ENCODE measurements at places on chromosomes 4 and X.

DNA sequence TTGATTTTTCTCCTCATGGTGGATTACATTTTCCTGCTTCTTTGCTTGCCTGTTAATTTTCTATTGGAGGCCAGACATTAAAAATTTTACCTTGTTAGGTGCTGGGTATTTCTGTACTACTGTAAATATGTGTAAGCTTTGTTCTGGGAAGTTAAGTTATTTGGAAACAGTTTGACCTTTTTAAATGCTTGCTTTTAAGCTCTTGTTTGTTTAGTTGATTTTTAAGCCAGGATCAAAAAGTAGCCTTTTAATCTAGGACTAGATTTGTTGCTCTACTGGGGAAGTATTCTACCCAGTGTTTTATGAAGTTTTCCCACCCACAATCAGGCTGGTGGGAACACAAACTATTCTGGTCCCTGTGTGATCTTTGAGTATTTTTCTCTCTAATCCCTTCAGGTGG, 45.1 kb upstream of the OGT start:
- DNase-seq = no peak

DNA sequence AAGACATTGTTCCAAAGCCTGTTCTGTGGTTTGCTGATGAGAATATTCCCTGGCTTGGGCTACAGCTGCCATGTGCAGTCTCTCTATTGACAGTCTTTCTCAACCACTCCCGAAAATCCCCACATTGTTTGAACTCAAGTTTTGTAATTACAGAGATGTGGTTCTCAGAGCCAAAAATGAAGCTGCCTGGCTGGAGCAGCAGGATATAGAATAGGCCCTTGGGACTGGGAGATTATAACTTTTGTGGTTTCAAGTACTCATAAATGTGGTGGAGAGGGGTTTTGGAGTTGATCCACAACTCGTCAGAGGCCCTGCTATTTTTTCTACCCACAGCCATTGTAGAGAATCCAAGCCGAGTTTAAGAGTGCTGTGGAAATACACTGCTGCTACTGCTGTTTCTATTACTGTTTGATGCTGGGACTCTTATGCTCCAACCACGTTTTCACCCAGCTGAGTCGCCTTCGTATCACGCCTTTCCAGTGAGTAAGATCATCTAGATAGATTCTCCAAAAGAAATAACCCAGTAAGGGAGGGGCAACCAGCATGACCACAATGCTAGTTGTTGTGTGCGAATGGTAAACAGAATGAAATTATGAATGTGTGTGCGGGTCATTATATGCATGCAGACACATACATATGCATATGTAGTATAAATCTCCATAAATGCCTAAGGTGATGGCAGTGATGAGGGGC, 57.1 kb upstream of the ATXN3L start:
- no peak for DNase-seq

DNA sequence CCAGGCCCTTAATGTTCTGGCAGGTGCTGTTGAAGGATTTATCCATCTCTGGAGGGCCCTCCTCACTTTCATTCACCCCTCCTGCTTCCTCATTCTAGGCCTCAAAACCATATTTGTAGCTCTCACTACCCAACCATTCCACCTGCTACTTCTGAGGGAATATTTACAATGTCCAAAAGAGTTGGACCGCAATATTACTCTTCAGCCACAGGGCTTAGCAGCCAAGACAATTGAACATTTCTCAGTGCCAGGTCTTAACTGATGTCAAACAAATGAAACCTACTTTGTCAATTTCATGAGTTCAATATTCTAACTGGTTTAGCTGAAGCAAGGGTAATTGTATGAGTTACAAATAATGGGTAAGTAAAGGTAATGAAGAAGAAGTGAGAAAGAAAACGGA, 113.2 kb downstream of the ENOX2 start:
- DNase-seq = no peak

DNA sequence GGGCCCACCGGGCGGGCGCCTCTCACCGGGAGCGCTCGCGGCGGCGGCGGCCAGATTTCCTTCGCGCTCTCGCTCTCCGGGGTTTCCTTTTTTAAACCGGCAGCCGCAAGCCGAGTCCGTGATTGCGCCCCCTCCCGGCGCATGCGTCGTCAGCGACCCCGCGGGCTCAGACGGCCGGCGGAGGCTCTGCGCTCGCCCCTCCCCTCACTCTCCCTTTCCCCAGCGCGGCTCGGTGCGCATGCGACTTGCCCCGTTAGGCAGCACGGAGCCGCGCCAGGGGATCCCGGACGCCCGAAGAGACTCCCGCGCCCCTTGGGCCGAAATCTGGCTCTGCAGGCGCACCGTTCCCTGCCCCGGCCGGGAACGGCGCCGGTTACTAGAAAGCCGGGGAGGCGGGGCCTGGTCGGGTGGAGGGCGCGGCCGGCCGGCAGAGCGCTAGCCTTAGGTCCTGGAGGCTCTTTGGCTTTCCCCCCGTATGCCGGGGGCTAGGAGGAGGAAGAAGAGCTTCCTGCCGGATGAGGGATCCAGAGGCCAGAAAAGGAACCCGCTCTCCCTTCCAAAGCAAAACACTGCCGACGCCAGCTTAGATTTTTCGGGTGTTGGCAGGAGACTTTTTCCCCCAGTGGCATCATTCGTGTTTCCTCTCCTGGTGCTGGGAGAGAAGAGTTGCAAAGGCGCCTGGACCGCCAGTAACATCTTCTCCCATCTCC, at the start of gene CLOCK:
Gene CLOCK, minus strand, starts transcription at position 154 of the 710 bp plus-strand sequence. CDS start 64,124 bp downstream, outside the sequence.
- DNase-seq = peak; percentile 88

DNA sequence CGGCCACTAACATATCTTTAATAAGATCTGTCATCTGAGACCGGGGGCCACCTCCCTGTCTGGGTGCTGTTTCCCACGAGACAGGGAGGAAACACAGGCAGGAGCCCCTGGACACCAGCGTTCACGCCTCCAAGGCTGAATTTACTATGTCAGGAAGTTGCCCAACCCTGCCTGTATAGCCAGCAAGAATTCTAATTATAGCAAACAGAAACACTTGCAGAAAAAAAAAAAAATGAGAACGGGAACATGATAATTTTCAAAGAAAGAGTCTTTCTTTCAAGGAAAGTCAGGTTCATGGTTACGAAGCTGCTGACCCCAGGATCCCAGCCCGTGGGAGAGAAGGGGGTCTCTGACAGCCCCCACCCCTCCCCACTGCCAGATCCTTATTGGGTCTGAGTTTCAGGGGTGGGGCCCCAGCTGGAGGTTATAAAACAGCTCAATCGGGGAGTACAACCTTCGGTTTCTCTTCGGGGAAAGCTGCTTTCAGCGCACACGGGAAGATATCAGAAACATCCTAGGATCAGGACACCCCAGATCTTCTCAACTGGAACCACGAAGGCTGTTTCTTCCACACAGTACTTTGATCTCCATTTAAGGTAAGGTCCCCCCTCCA, at the start of gene IL3RA:
Gene IL3RA, plus strand, starts transcription at position 455 of the 613 bp plus-strand sequence. CDS start 4,981 bp downstream, outside the sequence.
- no peak for DNase-seq

GRCh38 chr4:5974321-5974720, 43.9 kb downstream of the C4orf50 start:
- DNase-seq = no peak

GRCh38 chr4:139798456-139798855, 132.8 kb downstream of the MGST2 start:
- no peak for DNase-seq

DNA sequence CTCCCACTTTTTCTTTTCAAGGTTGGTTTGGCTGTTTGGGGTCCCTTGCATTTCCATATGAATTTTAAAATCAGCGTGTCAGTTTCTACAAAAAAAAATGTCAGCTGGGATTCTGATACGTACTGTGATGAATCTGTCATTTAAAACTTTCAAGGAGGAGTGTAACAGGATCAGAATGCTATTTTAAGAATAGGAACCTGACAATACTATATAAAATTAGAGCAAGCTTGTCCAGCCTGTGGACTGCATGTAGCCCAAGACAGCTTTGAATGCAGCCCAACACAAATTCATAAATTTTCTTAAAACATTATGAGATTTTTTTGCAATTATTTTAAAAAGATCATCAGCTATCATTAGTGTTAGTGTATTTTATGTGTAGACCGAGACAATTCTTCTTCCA, 56.5 kb downstream of the TMEM164 start:
- no peak for DNase-seq

Measured in NCI-H774 (cell line).